Ovary (tissue), 10 donors: ENCODE measurements at places on chromosomes 6 and 20. TPM values are rescaled to one million over a fixed set of nuclear protein-coding genes. Genes with fewer than 3 reads are reported as not detected.

FOXS1 gene
- 5.0 TPM for polyA plus RNA-seq

SRSF12 gene
- polyA plus RNA-seq, result 1.1 TPM

PKIB gene
- 0.97 TPM for polyA plus RNA-seq

SSTR4 gene
- not detected for polyA plus RNA-seq

PBOV1 gene
- not detected for polyA plus RNA-seq

TFAP2D gene
- not detected for polyA plus RNA-seq

ZNF451 gene
- 19.1 TPM for polyA plus RNA-seq

SEC63 gene
- polyA plus RNA-seq, result 88.2 TPM

FLRT3 gene
- 9.0 TPM for polyA plus RNA-seq

ASIP gene
- polyA plus RNA-seq, result 0.37 TPM

SYNJ2 gene
- polyA plus RNA-seq, result 7.5 TPM

RGL2 gene
- 66.0 TPM for polyA plus RNA-seq

CLDN20 gene
- not detected for polyA plus RNA-seq

SAMD5 gene
- 1.9 TPM for polyA plus RNA-seq

CALHM4 gene
- 0.38 TPM for polyA plus RNA-seq

GTPBP2 gene
- polyA plus RNA-seq, result 28.8 TPM

MEI4 gene
- polyA plus RNA-seq, result not detected

TOX2 gene
- polyA plus RNA-seq, result 2.3 TPM

SLC12A5 gene
- polyA plus RNA-seq, result 3.8 TPM

CAGE1 gene
- not detected for polyA plus RNA-seq

OPRM1 gene
- polyA plus RNA-seq, result not detected

DPPA5 gene
- 0.68 TPM for polyA plus RNA-seq

AGPAT4 gene
- polyA plus RNA-seq, result 4.4 TPM

OR2H1 gene
- not detected for polyA plus RNA-seq

RNGTT gene
- polyA plus RNA-seq, result 3.9 TPM

FNDC11 gene
- not detected for polyA plus RNA-seq

SERPINB1 gene
- 57.0 TPM for polyA plus RNA-seq

GLP1R gene
- 0.08 TPM for polyA plus RNA-seq

TSPO2 gene
- polyA plus RNA-seq, result not detected

TUBB2B gene
- polyA plus RNA-seq, result 0.67 TPM

CGA gene
- not detected for polyA plus RNA-seq

PROKR2 gene
- polyA plus RNA-seq, result not detected

PAX1 gene
- polyA plus RNA-seq, result not detected

LCA5 gene
- polyA plus RNA-seq, result 4.9 TPM

MKKS gene
- polyA plus RNA-seq, result 21.9 TPM

GPX6 gene
- not detected for polyA plus RNA-seq

COQ3 gene
- 8.1 TPM for polyA plus RNA-seq

ZSCAN31 gene
- 20.8 TPM for polyA plus RNA-seq

PRR18 gene
- polyA plus RNA-seq, result 0.05 TPM

OTOR gene
- polyA plus RNA-seq, result not detected
